Type B pancreatic cell (in vitro differentiated cells): ENCODE measurements at places on chromosomes 1 and 21. TPM values are rescaled to one million over a fixed set of nuclear protein-coding genes. Genes with fewer than 3 reads are reported as not detected.

DNA sequence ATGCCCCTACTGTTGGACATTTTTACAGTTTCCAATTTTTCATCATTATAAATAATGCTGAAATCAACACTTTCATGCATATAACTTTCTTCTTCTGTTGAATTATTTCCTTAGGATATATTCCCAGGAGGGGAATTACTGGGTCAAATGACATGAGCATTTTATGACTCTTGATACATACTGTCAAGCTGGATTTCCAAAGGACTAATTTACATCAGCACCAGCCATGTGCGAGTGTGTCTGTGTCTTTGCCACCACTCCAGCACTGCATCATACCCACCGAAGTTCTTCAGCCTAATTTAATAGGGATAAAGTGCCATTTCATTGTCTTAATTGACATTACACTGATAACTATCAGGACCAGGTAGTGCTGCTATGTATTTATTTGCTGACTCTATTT lies 146.7 kb downstream of the CSMD2 start:
- H3K27me3 ChIP-seq = peaks cover 13% of the 10 kb centered on the region
- H3K27ac ChIP-seq = no peak overlapping the region
- no peaks in the 10 kb centered on the region for H3K4me1 ChIP-seq
- no peak for DNase-seq

DNA sequence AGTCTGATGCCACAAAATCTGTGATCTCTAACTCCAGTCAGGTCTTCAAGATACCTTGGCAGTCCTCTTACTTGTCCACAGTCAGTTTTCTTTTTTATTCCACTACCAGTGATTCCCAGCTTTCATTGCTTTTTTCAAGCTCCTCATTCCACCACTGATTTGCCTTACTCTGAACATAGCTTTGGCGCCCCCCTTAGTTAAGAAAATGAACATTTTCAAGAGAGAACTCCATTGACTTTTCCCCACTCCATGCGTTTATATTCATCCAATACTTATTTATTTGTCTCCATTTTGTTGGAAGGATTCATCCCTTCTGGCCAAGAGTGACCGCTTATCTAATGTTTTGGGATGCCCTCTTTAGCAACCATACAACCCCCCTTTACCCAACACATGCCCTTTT lies 33.9 kb upstream of the IPO9 start:
- H3K36me3 ChIP-seq = peaks cover 50% of the 10 kb centered on the region
- no peaks in the 10 kb centered on the region for H3K27me3 ChIP-seq
- no peak for DNase-seq
- H3K4me1 ChIP-seq = peaks cover 29% of the 10 kb centered on the region
- H3K4me3 ChIP-seq = no peak overlapping the region
- no peak overlapping the region for H3K27ac ChIP-seq

DNA sequence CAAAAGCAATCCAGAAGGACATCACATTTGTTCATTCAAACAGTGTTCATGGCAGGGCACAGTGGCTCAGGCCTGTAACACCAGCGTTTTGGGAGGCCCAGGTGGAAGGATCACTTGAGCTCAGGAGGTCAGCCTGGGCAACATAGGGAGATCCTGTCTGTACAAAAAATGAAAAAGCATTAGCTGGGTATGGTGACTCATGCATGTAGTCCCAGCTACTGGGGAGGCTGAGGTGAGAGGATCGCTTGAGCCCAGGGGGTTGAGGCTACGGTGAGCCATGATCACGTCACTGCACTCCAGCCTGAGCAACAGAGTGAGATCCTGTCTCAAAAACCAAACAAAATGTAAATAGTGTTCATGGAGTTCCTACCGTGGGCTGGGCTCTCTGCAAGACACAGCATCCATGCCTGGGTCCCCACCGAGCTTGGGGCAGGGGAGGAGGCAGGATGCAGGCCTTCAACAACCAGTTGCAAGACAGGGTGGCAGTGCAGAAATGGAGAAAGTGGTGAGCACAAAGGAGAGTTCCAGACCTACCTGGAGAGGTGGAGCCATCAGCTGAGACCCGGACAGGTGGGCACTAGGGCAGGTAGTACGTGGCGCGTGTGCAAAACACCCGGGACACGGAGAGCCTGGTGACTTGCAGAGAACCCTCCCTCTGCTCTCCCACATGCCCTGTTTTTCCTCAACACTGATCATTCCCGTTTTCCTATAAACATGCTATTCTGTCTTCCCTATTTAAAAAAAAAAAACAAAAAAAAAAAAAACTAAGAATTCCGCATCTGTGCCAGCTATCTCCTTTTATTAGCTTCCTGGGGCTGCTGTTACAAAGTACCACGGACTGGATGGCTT lies 138.9 kb downstream of the TOMM20 start:
- DNase-seq = no peak
- H3K36me3 ChIP-seq = no peaks in the 10 kb centered on the region
- peaks cover 50% of the 10 kb centered on the region for H3K4me1 ChIP-seq
- no peaks in the 10 kb centered on the region for H3K27me3 ChIP-seq
- no peak overlapping the region for H3K4me3 ChIP-seq

GRCh38 chr1:182015360-182015759 lies 46.2 kb downstream of the ZNF648 start:
- no peaks in the 10 kb centered on the region for H3K36me3 ChIP-seq
- no peak overlapping the region for H3K4me3 ChIP-seq
- no peaks in the 10 kb centered on the region for H3K27me3 ChIP-seq

DNA sequence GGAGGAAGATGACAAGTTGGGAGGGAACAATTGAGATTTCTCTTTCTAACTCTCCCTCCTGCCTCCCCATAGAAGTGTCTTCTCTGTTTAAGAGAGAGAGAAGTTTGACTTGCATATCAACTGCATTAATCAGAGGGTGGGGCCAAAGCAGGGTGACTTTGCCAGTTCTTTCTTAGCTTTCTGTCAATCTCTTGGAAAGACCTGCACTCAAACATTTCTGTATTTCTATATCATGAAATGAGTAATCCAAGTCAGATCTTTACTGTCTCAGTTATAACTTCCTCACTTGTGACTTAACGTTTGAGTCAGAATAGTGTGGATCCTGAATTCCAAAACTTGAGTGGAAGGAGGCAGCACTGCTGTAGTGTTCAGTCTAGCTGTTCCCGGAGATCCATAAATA lies 180.8 kb upstream of the KCNK2 start:
- H3K4me1 ChIP-seq = no peaks in the 10 kb centered on the region
- no peak for DNase-seq
- H3K4me3 ChIP-seq = no peak overlapping the region
- peak overlapping the region; percentile 55 for H3K27ac ChIP-seq

- H3K4me1 ChIP-seq = no peaks in the 10 kb centered on the region
- no peak overlapping the region for H3K4me3 ChIP-seq
- H3K36me3 ChIP-seq = peaks cover 17% of the 10 kb centered on the region
- DNase-seq = no peak
Measured at GRCh38 chr1:3785045-3785444, 11.3 kb downstream of the LRRC47 start.

GRCh38 chr1:116401646-116402176 lies 28.7 kb downstream of the ATP1A1 start:
- H3K27ac ChIP-seq = no peak overlapping the region
- DNase-seq = no peak
- no peak overlapping the region for H3K4me3 ChIP-seq
- no peaks in the 10 kb centered on the region for H3K27me3 ChIP-seq

DNA sequence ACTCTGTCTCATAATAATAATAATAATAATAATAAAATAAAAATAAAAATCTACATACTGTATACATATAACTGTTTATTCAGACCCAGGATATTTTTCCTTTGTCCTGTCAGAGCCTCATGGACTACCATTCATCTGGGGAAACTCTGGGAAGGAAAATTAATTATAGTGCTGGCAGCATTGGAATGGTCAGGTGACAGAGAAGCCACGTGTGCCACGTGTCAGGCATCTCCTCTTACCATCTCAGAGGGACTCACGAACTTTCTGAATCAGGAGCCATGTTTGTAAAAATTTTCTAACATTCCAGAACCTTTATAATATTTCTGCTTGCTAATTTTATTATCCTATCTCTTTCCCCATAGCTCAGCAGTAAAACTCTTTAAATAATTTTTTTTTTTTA lies 97.8 kb upstream of the HNRNPU start:
- H3K4me3 ChIP-seq = no peak overlapping the region
- no peaks in the 10 kb centered on the region for H3K36me3 ChIP-seq
- no peak for DNase-seq
- peaks cover 11% of the 10 kb centered on the region for H3K4me1 ChIP-seq
- H3K27ac ChIP-seq = no peak overlapping the region

DNA sequence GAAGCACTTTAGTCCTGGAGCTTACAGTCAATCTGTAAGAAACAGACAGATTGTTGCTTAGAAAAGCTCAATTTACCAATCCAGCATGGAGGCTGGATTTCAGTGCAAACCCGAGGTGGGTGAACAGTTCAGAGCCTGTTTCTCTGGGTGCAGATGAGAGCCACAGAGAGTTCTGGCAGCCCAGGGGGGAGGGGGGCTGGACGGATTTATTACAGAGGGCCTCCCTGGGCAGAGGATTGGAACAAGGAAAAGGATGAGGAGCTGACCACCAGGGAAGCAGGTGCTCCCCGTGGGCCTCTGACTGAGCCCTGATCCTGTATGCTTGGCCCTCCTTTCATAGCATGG lies 38.0 kb upstream of the EPS8L3 start:
- H3K36me3 ChIP-seq = no peaks in the 10 kb centered on the region
- no peaks in the 10 kb centered on the region for H3K27me3 ChIP-seq
- no peak for DNase-seq
- no peak overlapping the region for H3K4me3 ChIP-seq
- H3K4me1 ChIP-seq = peaks cover 7% of the 10 kb centered on the region
- H3K27ac ChIP-seq = no peak overlapping the region

The CHIA gene
- total RNA-seq = 1.3 and 1.9 TPM in 2 replicates

DNA sequence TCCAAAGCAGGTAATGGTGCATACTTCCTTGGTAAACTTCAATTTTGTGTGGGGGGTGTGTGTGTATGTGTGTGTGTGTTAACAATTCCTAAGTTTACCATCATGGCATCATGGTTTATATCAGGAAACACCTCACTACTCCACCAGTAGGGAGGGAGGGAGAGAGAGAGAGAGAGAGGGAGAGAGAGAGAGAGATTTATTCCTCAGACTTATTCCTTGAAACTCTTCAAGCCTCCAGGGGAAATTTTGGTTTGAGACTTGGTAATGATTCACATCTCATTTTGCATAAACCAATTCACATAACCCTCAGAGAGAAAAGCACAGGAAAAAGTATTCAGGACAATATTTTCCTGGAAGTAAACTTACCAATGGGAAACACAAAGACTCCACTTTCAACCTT lies 115.0 kb downstream of the TTLL7 start:
- H3K4me1 ChIP-seq = no peaks in the 10 kb centered on the region
- no peak overlapping the region for H3K27ac ChIP-seq
- H3K36me3 ChIP-seq = peaks cover 8% of the 10 kb centered on the region
- no peak for DNase-seq
- H3K4me3 ChIP-seq = no peak overlapping the region
- H3K27me3 ChIP-seq = no peaks in the 10 kb centered on the region

- H3K27ac ChIP-seq = no peak overlapping the region
- no peaks in the 10 kb centered on the region for H3K27me3 ChIP-seq
- H3K4me3 ChIP-seq = no peak overlapping the region
- no peaks in the 10 kb centered on the region for H3K36me3 ChIP-seq
- DNase-seq = no peak
Measured at GRCh38 chr21:14572204-14572780, 26.2 kb upstream of the SAMSN1 start.

GRCh38 chr1:6224718-6225117 lies 11.0 kb downstream of the ICMT start:
- no peak overlapping the region for H3K27ac ChIP-seq
- peaks cover 9% of the 10 kb centered on the region for H3K4me1 ChIP-seq
- DNase-seq = no peak
- no peak overlapping the region for H3K4me3 ChIP-seq

DNA sequence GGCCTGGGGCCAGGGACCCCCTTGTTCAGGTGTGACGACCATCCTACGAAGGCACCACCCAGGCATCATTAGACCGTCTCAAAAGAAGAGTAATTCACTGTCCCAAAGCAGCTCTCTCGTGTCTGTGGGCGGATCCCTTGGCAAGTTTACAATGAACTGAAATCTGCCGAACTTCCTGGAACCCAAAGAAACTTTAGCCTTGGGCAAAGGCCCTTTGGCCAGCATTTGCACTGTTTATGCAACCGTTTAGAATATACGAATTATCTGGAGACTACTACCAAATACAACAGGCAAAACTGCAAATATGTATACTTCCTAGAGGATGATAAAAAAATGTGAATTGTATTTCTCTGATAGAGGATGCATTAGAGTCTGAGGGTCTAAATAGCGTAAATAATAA lies 1.4 kb upstream of the SOD1 start:
- H3K36me3 ChIP-seq = peaks cover 24% of the 10 kb centered on the region
- H3K27ac ChIP-seq = peak overlapping the region; percentile 9
- peaks cover 26% of the 10 kb centered on the region for H3K4me1 ChIP-seq

The DNM3 gene
- 1.2 and 2.1 TPM in 2 replicates for total RNA-seq

GRCh38 chr1:98197356-98197755 lies 276.5 kb upstream of the DPYD start:
- no peaks in the 10 kb centered on the region for H3K36me3 ChIP-seq
- peaks cover 4% of the 10 kb centered on the region for H3K4me1 ChIP-seq
- H3K27me3 ChIP-seq = peaks cover 9% of the 10 kb centered on the region
- H3K27ac ChIP-seq = no peak overlapping the region
- no peak for DNase-seq

DNA sequence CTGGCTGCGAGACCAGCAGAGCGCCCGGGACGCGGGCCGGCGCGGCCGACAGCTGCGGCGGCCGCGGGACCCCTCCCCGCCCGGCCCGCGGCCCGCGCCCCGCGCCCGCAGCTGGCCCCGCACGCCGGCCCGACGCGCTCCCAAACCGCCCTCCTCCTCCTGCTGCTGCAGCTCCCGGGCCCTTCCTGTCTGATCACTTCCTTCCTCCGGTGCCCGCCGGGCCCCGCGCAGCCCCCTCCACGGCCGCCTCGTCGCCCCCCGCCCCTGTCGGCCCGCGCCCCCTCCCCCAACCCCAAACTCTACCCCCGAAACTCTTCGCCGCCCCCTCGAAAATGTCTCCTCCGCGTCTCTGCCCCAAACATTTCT lies 594 bp downstream of the LUZP1 start:
- H3K4me1 ChIP-seq = peaks cover 34% of the 10 kb centered on the region
- H3K4me3 ChIP-seq = peak overlapping the region; percentile 99
- no peaks in the 10 kb centered on the region for H3K27me3 ChIP-seq
- peak; percentile 70 for DNase-seq
- H3K27ac ChIP-seq = peak overlapping the region; percentile 96
- peaks cover 4% of the 10 kb centered on the region for H3K36me3 ChIP-seq
